Fibroblast of mammary gland (primary cell): ENCODE measurements at places on chromosomes 12 and 14.

DNA sequence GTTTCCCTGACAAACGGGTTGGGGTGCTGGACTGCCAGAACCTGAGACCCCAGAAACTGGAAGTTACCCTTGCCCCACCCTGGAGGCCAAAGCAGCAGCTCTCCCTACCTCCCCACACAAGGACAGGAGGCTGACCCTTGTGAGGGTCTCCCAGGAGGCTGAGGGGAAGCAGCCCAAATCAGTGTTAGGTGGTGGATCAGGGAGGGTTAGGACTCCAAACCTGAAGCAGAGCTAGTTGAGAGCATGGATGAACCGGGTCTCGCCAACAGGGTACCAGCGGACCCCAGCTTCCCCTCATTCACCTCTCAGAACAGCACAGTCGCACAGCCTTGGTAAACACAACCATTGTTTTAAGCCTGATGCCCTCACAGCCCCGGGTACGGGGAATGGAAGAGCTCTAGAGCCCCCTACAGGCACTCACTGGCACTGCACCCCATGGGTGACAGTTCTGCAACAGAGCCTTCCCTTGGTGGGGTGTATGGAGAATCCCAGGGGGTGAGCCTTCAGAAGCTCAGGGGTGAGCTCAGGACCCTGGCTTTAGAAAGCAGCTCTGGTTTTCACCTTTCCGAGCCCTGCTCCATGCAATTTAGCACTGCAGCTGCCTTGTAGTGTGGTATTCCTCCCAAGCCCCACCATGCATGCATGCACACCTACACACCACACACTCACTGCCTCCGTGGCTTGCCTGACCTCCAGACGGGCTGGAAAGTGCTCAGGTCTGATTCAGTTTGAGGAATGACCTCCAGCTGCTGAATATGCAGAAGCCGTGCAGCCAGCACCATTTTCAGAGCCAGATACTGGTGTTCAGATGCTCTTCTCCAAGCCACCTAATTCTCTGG, 11.2 kb downstream of the ESRRB start:
- peak; percentile 57 for DNase-seq

DNA sequence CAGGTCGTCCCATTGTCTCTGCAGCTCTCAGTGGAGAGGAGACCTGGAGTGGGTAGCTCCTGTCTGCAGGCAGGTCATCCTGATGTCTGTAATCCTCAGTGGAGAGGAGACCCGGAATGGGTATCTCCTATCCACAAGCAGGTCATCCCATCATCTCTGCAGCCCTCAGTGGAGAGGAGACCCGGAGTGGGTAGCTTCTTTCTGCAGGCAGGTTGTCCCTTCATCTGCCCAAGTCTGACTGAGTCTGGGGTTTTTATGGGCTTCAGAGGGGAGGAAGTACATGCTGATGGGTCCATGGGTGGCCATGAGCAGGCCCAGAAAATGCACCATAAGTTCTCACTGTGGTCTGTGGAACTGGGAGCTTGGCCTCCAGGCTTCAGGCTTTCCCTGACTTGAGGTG, 28.9 kb upstream of the PAPLN start:
- DNase-seq = no peak

DNA sequence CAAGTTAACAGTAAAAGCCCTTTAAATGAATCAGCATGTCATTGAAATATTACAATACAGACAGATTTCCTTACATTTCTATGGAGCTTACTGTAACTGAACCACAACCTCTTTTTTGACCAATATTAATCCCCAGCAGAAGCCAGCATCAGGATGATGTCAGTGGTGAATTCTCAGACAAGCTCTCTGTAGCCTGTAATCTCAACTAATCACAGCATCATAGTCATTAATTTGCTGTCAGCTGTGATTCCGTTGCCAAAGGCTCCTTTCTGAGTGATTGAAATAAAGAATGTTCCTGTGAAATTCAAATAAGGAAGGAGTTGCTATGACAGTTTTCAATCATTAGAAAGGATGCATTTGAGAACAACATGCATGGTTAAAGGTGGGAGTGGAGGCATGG, 323.1 kb downstream of the PDZRN4 start:
- no peak for DNase-seq

GRCh38 chr12:115574826-115575225, 702.7 kb downstream of the MED13L start:
- DNase-seq = no peak

GRCh38 chr12:11633968-11634367, 15.5 kb upstream of the ETV6 start:
- no peak for DNase-seq

GRCh38 chr12:41277946-41278267, 89.8 kb downstream of the PDZRN4 start:
- no peak for DNase-seq

GRCh38 chr12:92049403-92049802, 96.2 kb downstream of the BTG1 start:
- DNase-seq = no peak

DNA sequence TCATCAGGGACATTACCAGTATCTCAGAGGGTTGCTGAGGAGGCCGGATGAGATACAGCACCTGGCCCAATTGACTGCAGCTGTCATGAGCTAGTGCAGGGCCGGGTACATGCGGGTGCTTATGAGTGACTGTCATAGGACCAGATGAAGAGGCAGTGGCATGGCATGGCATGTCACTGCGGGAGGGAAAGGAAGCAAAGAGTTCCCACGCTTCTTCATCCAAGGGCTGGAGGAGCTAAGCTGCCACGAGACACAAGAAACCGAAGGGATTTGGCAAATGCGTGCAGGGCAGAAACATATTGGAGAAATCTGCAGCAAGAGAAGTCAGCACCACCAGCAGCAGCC, 10.7 kb upstream of the GPX2 start:
- no peak for DNase-seq

- DNase-seq = no peak
Observed at GRCh38 chr12:114671443-114672411, 12.2 kb downstream of the TBX3 start.

- no peak for DNase-seq
Observed at GRCh38 chr14:101478796-101479410, 82.4 kb upstream of the DIO3 start.

DNA sequence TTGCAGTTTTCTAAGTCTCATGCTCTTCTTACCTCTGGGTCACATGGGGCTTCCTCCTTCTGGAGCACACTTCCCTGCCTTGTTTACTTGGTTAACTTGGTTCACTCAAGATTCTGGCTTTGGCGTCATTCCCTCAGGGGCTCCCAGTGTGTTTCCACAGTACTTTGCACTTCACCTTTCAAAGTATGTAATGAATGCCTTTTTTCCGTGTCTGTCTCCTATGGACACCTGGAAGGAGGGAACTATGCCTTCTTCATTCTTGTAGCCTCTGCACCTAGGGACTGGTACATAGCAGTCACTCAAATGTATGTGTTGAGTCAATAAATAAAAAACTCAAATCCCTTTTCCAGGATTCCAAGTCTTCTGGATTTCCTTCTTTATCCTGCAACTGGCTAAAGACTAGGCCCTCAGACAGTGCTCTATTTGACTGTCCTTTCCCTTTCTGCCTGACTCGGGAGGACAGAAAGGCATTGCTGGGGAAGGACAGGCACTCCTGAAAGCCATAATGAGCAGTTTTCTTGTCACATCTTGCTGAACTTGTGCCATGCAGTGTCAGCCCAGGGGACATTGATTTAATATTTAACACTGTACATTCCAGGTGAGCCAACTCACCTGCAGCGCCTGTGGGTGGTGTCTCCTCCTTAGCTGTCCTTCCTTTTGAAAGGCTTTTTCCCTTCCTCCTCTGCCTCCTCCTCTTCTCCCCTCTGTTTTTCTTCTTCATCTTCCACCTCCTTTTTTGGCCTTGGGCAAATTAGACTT, 12.8 kb downstream of the MYRFL start:
- DNase-seq = no peak

DNA sequence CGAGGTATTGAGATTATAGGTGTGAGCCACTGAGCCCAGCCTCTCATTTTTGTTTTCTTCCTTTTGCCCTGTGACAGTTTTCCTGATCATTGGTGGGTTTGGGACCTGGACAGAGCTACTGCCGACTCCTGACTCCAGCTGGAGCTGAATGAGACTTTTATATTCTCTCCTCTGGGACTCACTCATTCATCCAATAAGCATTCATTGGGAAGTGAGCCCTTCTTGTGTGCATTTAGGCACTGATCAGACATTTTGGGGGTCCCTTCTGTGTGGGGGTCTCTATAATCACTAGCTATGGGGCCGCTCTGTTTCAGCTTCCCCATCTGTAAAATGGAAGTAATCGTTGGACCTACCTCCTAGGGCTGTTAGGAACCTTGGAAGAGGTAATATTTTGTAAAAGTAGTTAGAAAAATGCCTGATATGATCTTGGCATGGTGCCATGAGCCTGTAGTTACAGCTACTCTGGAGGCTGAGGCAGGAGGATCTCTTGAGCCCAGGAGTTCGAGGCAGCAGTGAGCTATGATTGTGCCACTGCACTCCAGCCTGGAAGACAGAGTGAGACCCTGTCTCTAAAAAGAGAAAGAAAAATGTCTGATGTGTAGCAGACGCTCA, 7.2 kb downstream of the SH2B3 start:
- DNase-seq = no peak

GRCh38 chr14:54489318-54489683, 521 bp upstream of the GMFB start:
- DNase-seq = no peak

- peak; percentile 42 for DNase-seq
Observed at GRCh38 chr12:1778911-1779310, 41.5 kb upstream of the LRTM2 start.

GRCh38 chr14:68477110-68477455, 315.8 kb downstream of the ZFP36L1 start:
- DNase-seq = no peak

GRCh38 chr14:22395803-22396202, 193.2 kb downstream of the DAD1 start:
- DNase-seq = no peak

- DNase-seq = no peak
Observed at GRCh38 chr12:105852951-105853350, 285.8 kb downstream of the NUAK1 start.

DNA sequence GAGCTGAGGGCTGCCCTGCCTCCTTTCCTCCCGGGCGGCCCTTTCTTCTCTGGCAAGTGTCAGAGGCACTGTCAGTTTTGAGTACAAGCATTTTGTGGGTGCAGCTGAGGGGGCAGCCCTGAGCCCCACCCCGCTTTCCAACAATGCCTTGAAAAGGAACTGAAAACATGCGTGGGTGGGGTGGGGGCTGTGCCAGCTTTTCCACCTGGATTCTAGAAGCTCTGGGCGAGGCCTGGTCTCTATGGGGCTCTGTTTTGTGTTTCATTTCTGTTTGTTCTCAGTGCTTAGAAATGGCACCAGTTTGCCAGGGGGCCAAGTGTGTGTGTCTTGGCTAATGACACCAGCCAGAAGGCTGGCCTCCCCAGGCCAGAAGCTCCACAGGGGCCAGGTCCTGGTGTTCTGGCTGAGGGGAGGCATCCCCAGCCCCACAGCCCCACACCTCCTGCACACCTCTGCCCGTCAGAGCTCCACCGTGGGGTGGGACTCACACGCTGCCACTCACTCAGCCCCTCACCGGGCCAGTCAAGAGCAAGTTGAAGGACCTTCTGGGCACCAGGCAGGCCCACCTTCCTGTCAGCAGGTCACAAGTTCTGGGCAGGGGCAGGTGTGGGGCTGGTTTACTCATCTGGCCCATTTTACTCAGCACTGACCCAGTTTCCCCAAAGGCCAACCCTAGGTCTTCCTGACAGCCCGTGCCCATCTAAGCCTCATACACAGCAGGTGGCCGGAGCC, 155.1 kb downstream of the CALM1 start:
- DNase-seq = no peak

GRCh38 chr12:2408262-2408661, 355.5 kb downstream of the CACNA1C start:
- DNase-seq = no peak

GRCh38 chr12:65825507-65826352, 1.4 kb downstream of the HMGA2 start:
- DNase-seq = no peak

GRCh38 chr14:74841230-74842207, 34.4 kb downstream of the PROX2 start:
- DNase-seq = no peak

GRCh38 chr14:36844443-36845195, 183.0 kb downstream of the PAX9 start:
- DNase-seq = no peak

- DNase-seq = no peak
Observed at GRCh38 chr12:45887544-45887943, 102.8 kb downstream of the SCAF11 start.

DNA sequence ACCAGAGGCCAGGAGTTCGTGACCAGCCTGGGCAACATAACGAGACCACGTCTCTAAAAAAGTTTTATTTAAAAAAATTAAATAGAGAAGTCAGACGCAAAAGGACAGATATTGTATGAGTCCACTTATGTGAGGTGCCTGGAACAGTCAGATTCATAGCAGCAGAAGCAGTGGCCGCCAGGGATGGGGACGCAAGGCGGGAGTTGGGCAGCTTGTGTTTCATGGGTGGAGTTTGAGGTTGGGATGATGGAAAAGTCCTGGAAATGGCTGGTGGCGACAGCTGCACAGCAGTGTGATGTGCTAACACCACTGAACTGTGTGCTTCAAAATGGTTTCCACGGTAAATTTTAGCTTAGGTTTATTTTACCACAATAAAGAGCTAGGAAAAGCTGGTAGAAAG, 57.6 kb upstream of the DDX11 start:
- DNase-seq = no peak

DNA sequence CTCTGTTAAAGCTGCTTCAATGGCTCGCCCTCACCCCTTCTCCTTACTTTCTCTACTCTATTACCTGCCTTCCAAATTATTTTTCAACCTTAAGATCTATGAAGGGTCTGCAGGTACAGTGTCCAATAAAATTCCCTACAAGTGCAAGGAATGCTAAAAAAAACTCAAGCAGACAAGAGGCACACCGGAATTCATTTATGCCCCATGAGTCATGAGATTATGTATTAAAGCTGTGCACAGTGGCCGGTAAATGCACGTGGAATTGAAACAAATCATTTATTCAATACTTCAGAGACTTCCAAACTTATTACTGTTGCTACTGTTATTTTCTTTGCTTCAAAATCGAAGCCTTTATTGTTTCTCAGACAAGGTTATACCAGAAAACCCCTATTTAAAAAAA, 68.4 kb downstream of the ST8SIA1 start:
- no peak for DNase-seq

- no peak for DNase-seq
Observed at GRCh38 chr12:98591209-98591608, 2.3 kb upstream of the SLC25A3 start.
